ENCODE measurements at places on chromosomes 5 and 9.

GRCh38 chr9:69993110-69993509 is 50.5 kb upstream of the MAMDC2 start:
- H3K4me3 ChIP-seq = no peak overlapping the region
- no peak for DNase-seq
- H3K36me3 ChIP-seq = no peaks in the 10 kb centered on the region
- no peak overlapping the region for H3K27ac ChIP-seq
- no peaks in the 10 kb centered on the region for H3K27me3 ChIP-seq
- peaks cover 14% of the 10 kb centered on the region for H3K4me1 ChIP-seq

DNA sequence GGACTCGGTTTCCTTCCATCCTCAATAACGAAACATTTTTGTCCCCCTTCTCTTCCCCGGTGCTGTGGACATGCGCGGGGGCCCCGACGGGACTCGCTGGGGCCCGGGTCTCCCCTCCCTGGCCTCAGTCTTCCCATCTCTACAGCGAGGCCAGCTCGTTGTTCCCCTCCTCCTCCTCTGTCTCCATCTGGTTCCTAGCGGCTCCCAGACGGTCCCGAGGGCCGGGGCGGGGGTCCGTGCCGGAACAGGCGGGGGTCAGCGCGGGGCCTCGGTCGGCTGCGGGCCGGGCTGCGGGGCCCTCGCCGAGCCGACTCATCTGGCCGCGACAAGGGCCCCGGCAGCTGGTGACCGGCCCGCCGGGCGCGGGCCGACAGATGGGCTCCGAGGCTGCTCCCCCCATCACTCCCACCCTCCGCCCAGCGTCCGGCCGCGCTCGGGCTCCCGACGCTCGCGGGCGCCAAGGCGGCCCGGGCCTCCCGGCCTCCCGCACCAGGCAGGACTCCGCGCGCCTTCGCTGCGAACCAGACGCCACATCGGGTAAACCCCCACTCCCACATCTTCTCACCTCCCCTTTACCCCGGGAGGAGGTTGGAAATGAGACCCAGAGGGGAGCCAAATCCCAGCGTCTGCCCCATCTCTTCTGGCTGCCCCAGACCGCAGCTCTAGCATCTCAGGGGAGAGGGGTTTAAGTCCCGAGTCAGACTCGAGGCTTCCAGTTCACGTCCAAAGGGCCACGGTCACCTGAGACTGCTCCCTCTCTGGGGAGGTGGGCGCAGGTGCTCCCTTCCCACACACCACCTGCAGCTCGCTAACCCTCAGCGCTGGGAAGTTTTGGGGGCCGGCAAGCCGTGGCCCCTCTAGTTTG is 8.1 kb downstream of the BARHL1 start:
- peaks cover 73% of the 10 kb centered on the region for H3K27me3 ChIP-seq
- no peak overlapping the region for H3K4me3 ChIP-seq
- no peak overlapping the region for H3K27ac ChIP-seq
- DNase-seq = no peak
- peaks cover 4% of the 10 kb centered on the region for H3K4me1 ChIP-seq
- peaks cover 12% of the 10 kb centered on the region for H3K36me3 ChIP-seq

- peaks cover 29% of the 10 kb centered on the region for H3K27me3 ChIP-seq
- H3K4me3 ChIP-seq = no peak overlapping the region
- no peak for DNase-seq
- no peaks in the 10 kb centered on the region for H3K4me1 ChIP-seq
These were observed 169.8 kb upstream of the PPP1R26 start for GRCh38 chr9:135309763-135310125.

DNA sequence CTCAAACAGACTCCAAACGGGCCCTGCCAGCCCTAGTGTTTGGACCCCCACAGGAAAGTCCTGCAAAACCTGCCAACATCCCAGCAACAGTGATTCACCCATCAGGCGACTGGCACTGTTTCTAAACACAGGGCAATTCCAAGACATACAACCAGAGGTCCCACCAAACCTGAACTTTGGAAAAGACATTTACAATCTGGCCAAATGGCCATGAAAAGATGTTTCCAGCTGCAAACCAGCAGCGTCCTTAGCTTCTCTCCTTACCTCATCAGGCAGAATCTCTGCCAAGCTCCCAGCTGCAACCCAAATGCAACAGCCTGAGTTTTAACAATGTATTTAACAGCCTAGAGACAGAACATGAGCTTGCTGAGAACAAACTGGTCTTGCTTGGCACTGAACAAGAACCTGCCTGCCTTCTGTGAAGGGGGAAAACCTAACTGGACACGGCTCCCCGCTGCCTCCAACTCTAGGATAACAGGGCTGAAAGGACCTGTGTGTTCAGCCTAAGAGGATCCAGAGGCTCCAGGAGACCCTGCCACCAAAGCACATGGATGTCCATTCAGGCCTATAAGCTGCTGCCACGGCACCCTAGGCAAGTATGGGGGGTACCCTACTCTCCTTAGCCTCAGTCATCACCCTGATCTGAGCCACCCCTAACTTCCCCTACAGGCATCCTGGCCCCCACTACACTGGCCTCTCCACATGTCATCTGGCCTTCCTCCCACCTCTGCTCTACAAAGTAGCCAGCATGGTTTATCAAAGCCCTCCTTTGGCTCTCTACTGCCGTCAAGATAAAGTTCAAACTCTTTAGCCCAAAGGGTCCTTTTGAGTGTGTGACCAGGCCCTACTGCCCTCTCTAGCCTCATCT is 5.6 kb downstream of the P4HA2 start:
- H3K27ac ChIP-seq = no peak overlapping the region
- no peak overlapping the region for H3K4me3 ChIP-seq
- no peaks in the 10 kb centered on the region for H3K27me3 ChIP-seq
- no peak for DNase-seq
- peaks cover 4% of the 10 kb centered on the region for H3K36me3 ChIP-seq

DNA sequence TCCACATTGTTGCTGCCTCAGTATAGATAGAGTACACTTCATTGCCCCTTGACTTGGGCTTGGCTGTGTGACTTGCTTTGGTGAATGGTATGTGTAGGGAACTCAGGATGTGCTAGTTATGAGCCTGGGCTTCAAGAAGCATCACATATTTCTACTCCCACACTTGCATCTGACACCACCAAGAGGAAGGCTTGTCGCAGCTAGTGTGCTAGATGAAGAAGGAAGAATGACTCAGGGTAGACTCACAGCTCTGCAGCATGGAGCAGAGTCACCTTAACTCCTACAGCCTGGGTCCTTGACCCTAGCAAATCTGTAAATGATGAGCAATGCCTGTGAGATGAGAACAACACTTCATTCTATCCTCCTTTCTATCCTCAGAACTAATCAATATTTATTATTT is 261.8 kb downstream of the ASTN2 start:
- no peak for DNase-seq
- no peaks in the 10 kb centered on the region for H3K36me3 ChIP-seq
- H3K4me3 ChIP-seq = no peak overlapping the region
- no peaks in the 10 kb centered on the region for H3K4me1 ChIP-seq
- no peak overlapping the region for H3K27ac ChIP-seq

GRCh38 chr9:115058684-115059315 is 59.2 kb downstream of the TNC start:
- no peak for DNase-seq
- H3K4me3 ChIP-seq = no peak overlapping the region
- no peak overlapping the region for H3K27ac ChIP-seq
- H3K27me3 ChIP-seq = no peaks in the 10 kb centered on the region
- H3K36me3 ChIP-seq = no peaks in the 10 kb centered on the region

GRCh38 chr5:50325237-50325832 is 115.8 kb downstream of the EMB start:
- no peak overlapping the region for H3K27ac ChIP-seq
- H3K4me1 ChIP-seq = no peaks in the 10 kb centered on the region
- H3K36me3 ChIP-seq = no peaks in the 10 kb centered on the region
- no peaks in the 10 kb centered on the region for H3K27me3 ChIP-seq

DNA sequence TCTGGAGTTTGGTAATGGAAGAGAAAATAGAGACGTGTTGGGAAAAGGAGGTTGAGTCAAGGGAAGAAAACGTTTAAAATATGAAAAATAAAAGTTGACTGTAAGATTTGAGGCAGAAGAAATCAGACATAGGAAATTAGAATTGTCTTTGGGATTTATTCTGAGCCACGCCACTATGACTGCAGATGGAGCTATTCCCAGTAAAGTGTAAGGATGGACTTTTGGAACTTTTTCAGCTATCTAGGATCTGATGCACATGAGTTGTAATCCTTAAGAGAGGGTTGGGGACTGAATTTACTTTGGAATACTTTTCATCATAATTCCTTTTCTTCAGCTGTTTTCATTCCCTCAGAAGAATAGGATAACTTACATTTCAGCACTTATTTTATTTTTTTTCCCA is 336.7 kb downstream of the FAM170A start:
- DNase-seq = no peak
- no peak overlapping the region for H3K4me3 ChIP-seq
- no peaks in the 10 kb centered on the region for H3K36me3 ChIP-seq
- no peak overlapping the region for H3K27ac ChIP-seq
- no peaks in the 10 kb centered on the region for H3K4me1 ChIP-seq

DNA sequence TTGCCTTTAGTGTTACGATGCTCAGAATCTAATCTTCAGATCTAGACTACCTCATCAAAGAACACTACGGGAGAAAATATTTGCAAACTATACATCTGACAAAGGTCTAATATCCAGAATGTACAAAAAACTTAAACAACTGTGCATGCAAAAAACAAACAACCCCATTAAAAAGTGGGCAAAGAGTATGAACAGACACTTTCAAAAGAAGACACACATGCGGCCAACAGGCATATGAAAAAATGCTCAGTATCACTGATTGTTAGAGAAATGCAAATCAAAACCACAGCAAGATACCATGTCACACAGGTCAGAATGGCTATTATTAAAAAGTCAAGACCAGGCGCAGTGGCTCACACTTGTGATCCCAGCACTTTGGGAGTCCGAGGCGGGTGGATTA is 31.0 kb upstream of the MEGF9 start:
- H3K4me3 ChIP-seq = no peak overlapping the region
- no peaks in the 10 kb centered on the region for H3K4me1 ChIP-seq
- DNase-seq = no peak
- no peaks in the 10 kb centered on the region for H3K27me3 ChIP-seq

DNA sequence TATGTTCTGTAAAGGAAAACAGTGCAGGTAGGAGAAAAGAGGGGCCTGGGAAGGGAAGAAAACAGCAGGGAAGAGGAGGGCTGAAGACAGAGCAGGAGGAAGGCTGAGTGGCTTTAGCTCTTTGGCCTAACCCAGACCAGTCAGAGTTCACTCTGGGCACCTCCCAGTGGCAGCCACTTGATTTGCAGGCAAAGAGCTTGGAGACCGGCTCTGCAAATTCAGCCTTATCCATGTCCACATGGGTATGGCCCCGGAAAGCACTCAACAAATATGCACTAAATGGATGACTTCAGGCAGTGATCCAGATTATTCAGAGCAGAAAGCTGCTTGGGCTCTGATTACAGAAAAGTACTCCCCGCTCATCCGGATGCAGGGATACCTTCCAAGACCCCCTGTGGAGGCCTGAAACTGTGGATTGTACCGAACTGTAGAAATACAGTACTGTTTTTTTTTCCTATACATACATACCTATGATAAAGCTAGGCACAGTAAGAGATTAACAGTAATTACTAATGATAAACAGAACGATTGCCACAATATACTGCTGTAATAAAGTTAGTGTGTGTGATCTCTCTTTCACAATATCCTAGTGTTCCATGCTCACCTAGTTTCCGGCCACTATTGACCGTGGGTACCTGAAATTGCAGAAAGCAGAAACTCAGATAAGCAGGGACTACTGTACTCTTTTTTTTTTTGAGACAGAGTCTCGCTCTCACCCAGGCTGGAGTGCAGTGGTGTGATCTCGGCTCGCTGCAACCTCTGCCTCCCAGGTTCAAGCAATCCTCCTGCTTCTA is 4.6 kb upstream of the RNU6ATAC start:
- no peaks in the 10 kb centered on the region for H3K4me1 ChIP-seq
- no peaks in the 10 kb centered on the region for H3K36me3 ChIP-seq
- no peaks in the 10 kb centered on the region for H3K27me3 ChIP-seq
- H3K4me3 ChIP-seq = no peak overlapping the region
- H3K27ac ChIP-seq = no peak overlapping the region

DNA sequence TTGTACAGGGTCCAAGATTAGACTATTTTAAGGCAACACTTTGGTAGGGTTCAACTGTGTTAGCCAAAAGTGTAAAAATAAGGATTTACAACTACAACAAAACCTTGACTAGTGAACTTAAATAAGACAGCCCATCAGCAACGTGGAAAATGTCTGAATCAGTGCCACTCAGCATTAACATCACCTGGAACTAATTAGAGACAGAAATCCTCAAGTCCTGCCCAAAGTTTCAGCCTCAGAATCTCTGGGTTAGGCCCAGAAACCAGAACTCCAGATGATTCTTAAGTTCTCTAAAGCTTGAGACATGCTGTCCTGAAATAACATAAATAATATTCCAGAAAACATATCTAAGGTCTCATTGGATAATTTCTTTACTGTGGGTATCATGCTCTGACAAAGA is 118.6 kb downstream of the SEMA6A start:
- H3K36me3 ChIP-seq = no peaks in the 10 kb centered on the region
- no peak overlapping the region for H3K4me3 ChIP-seq
- no peaks in the 10 kb centered on the region for H3K27me3 ChIP-seq

- no peak overlapping the region for H3K27ac ChIP-seq
- H3K4me3 ChIP-seq = no peak overlapping the region
- DNase-seq = no peak
- H3K27me3 ChIP-seq = no peaks in the 10 kb centered on the region
- peaks cover 6% of the 10 kb centered on the region for H3K36me3 ChIP-seq
These were observed 53.4 kb downstream of the VAV2 start for GRCh38 chr9:133938753-133939152.

DNA sequence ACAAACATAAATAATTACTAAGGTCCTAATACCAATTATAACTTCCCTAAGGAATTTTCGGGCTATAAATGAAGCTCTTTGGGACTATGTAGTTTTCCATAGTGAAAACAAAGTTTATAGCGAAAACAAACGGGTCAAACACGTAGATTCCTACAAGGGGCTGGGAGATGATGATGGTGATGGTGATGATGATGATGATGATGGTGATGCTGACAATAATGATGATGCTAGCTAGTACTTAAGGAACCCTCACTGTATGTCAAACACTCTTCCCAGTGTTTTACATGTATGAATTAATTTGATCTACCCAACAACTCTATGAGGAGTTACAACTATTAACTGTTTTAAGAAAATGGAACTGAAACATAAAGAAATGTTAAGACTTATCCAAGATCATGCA is 63.7 kb upstream of the PIK3R1 start:
- no peak for DNase-seq
- H3K27me3 ChIP-seq = no peaks in the 10 kb centered on the region
- H3K36me3 ChIP-seq = no peaks in the 10 kb centered on the region
- no peak overlapping the region for H3K27ac ChIP-seq
- no peaks in the 10 kb centered on the region for H3K4me1 ChIP-seq

GRCh38 chr5:56340196-56340980 is 107.3 kb upstream of the ANKRD55 start:
- H3K27me3 ChIP-seq = no peaks in the 10 kb centered on the region
- DNase-seq = no peak
- H3K27ac ChIP-seq = no peak overlapping the region
- H3K36me3 ChIP-seq = no peaks in the 10 kb centered on the region
- no peaks in the 10 kb centered on the region for H3K4me1 ChIP-seq

- no peak for DNase-seq
- H3K4me1 ChIP-seq = no peaks in the 10 kb centered on the region
These were observed 37.4 kb downstream of the ELOVL7 start for GRCh38 chr5:60806591-60807243.

GRCh38 chr9:132054024-132054423 is 25.6 kb downstream of the MED27 start:
- no peak overlapping the region for H3K27ac ChIP-seq
- DNase-seq = no peak
- no peaks in the 10 kb centered on the region for H3K36me3 ChIP-seq
- H3K4me1 ChIP-seq = no peaks in the 10 kb centered on the region

Measured in upper lobe of right lung (tissue), 1 donor.